ENCODE measurements at places on chromosomes 11 and 22.

DNA sequence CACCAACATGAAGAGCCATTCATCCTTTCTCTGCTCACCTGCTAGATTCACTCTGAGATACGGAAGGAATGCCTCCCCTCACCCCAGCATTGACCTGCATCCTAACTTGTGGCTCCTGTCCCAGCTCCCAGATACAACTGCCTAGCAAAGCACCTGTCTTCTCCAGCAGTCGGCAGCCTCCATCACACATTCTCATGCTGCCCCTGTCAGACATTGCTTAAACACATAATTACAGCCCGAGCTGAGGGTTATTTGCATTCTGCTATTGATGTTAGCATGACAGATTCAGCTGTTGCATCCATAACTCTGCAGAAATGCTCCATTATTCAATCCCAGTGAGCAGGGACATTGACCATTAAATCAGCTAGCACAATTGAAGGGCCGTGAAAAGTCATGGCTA, 184.4 kb upstream of the NARS2 start:
- no peak for DNase-seq

DNA sequence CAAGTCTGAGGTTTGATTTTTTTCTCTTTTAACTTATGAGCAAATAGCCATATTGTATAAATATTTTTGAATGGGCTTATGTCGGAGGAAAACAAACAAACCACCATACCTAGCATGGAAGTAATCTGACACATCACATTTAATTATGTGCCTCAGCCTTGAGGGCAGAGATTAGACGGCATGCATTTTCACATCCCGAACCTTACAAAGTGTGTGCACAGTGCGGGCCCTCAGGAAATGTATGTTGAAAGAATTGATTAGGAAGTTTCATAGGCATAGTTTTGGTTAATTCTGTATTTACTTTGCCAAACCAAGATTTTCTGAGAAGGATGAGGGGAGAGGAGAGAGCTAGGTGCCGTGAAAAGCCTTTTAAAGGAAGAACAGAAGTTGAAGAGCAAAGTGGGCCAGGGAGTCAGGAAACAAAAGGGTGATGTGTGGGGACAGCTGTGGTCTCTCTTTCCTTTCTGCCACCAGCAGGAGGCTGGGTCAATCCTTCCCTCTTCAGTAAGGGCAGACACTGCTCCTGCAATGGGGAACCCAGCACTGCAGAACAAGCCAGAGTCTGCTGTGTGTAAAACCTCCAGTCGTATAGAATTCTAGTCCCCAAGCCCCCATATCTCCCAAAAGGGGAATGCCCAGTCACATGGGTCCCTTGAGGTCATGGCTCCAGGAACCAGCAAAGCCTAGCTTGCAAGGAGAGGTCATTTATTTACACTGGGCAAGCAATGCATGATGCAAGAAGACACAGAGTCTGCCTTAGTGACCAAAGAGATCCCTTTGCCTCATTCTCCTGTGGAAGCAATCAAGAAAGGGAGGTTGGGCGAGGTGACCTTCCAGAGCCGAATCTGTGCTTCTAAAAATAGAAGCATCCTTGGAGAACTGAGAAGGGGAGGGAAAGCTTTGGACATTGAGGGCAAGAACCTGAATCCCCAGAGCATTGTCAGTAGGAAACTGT, 71.1 kb upstream of the OLFML1 start:
- no peak for DNase-seq

DNA sequence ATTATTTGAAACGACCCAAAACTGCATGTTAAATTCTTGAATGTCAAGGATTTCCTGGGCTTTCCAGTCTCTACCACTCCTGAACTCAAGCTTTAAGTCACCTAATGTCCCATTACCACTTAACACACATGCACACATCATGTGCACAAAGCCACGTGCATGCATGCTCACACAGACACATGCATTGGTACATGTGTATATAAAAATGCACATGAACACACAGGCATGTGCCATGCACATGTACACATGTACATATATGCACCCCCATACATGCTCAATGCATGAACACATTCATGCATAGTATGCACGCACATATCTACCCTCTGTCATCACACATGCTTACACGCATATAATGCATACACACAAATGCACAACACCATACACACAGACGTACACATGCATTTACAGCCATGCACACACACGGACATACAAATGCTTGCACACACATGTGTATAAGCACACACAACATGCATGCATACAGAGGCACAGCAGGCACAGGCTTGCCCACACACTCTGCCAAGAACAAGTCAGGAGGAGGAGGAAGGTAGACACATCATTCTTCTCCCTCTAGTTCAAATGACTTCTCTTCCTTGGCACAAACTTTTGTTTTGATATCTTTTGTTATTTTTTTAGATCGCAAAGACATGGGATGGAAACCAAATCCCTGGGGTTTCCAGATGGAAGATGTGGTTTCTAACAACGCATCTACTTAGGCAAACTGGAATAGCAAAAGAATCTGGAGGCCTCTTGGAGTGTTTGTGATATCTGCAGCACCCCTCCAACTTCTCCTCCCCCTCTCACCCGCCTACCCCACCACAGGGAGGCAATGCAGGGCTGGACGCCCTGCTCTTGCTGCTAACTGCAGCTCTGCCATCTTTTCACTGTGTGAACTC, 24.6 kb downstream of the RASD2 start:
- peak; percentile 53 for DNase-seq

DNA sequence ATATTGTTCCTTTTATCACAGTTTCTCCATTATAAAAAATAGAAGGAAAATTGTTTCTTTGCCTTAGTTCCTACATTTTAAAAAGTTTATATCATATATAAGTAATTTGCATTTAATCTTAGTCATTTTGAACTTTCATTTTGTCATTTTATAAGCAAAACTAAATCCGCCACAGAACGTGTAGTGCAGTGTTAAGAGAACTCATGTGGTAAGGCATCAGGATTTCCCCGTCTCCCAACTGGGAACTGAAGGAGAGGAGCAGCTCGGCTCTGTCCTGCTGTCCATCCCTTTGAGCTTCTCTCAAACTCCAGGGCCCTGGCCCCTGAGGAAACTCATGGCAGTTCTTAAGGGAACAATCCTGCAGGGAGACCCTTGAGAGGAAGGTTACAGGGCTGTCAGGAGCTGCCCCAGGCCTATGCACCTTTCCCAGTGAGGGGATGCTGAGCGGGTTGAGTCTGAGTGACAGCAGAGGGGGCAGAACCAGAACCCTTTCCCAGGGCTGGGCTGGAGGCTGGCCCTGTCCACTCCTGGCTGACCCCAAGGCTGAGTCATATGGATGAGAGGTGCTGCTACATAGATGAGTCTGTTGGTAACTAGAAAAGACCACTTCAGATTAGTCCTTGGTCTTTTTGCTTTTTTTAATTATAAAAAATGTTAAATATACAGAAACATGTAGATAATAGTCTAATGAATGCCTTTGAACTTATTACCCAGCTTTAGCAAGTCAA, 333.1 kb downstream of the TBC1D22A start:
- no peak for DNase-seq

- peak; percentile 95 for DNase-seq
Observed at GRCh38 chr22:31055635-31056159, 25.4 kb upstream of the SMTN start.

DNA sequence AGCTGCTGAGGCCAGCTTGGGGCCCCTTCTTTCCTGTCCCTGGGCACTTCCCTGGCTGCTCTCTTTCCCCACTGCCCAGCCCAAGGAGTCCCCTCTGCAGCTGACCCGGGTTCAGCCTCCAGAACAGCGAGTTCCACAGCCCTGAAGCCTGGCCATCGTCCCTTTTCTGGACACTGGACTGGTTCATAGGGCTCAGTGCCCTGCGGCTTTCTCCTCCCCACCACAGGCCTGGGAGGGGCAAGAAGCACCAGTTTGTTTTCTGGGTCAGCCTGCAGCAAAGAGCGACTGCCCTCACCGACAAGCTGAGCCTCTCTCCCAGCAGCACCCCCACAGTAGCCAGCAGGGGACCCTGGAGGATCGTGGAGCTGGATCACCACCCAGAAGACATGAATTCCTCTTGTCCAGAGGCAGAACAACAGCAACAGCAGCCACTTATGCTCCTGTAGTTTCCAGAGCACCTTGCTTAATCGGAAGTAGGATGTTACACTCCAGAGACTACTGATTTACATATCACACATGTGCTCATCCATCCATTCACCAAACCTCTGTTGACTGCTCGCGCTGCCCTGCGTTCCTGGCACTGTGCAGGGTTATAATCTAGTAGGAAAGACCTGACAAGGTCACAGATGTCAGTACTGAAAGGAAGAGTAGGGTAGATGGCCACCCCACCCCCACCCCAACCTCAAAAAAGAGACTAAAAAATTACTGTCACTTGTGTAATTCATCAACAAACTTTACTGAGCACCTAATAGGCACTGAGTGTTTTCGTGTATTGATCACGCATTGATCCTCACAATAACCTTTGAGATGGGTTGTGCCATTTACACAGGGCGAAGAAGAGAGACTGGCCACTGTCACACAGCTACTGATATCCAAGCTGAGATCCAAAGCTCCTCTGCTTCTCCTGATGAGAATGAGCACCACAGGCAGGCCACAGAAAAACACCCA, 13.0 kb upstream of the CXCR5 start:
- peak; percentile 63 for DNase-seq

DNA sequence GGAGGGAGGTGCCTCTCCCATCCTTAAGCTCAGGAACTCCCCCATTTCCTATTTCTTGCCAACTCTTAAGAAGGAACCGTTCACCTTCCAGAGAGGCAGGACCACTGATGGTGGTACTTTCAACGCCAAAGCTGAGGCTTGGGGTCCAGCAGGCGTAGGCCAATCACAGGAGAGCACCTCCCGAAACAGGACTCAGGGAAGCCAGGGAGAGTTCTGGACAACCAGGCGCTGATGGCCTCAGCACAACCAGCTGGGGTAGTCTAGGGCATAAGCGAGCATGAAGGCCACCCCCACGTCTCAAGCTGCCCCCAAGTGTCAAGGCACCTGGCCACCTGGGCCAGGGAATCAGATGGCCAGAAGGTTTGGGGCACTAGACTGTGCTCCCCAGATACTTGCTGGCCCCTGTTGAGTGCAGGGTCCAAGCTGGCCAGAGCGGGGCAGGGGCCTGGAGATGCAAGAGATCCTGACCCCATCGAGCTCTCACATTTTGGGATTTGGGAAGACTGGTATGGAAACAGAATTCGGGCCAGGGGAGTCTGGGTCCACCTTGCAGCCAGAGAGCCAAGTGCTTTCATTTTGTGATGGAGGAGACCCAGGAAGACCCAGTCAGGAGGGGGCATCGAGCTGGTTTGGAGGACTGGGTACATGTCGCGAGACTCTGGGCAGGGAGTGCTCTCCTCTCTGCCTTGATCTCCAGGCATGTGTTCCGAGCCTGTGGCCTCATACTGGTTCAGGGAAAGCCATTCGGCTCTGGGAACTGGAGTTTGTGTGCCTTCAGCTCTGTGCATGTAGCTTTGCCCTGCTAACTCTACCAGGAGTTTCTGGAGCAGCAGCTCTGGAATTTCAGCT, 926 bp downstream of the CD6 start:
- no peak for DNase-seq

- no peak for DNase-seq
Observed at GRCh38 chr11:123107945-123108495, 46.1 kb upstream of the HSPA8 start.

- no peak for DNase-seq
Observed at GRCh38 chr11:65363770-65364169, 9.2 kb downstream of the TIGD3 start.

- no peak for DNase-seq
Observed at GRCh38 chr22:49720279-49720959, 107.3 kb downstream of the BRD1 start.

GRCh38 chr11:103109818-103110388, 677 bp downstream of the DYNC2H1 start:
- no peak for DNase-seq

Measured in AG08395 (cell line).